AG20443 (cell line): ENCODE measurements at places on chromosomes 3 and 15.
A peak's percentile ranks its signal among the peaks of the same experiment; 100 is the strongest.

GRCh38 chr15:52745326-52746161 lies 44.6 kb downstream of the ONECUT1 start:
- DNase-seq = no peak

- DNase-seq = no peak
Measured at GRCh38 chr3:61714225-61714624, 152.9 kb downstream of the PTPRG start.

DNA sequence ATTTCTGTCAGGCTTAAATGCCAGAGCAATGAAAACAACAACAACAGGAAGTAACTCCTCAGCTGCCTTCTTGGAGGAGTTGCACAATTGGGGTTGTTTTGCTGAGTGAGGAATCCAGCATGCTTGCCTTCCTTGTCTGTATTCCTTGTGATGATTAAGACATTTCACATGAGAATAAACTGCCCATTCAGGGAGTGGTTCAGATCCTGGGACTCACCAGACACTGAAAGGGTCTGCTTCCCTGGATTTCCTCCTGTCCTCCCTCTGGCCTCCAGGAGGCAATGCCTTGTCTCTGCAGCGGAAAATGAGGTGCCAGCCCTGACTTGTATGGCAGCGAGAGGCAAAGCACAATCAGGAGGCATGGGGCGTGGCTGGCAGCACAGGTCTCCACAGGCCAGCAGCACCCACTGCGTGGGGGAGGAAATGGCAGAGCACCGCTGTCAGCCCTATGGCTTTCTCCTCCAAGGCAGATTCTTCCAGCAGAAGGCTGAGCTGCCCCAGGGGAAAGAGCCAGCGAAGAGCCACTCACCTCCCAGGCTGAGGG lies 41.5 kb downstream of the RBP2 start:
- DNase-seq = peak; percentile 67

- no peak for DNase-seq
Measured at GRCh38 chr3:15042936-15043335, 22.2 kb downstream of the MRPS25 start.

DNA sequence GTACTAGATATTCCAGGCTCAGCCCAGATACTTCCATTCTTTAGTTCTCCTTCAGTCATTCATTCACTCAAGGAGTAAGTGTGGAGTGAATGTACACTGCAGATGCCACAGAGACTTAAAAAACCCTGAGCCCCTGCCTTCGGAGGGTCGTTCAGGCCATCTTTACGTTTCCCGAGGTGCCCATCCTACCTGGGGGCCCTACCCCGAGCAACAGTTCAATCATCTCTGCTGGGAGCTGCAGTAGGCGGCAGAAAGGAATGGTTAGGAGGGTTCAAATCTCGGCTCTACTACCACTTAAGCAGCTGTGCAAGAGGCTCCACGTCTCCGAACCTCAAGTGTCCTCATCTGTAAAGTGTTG lies 613 bp downstream of the SEC13 start:
- DNase-seq = no peak

DNA sequence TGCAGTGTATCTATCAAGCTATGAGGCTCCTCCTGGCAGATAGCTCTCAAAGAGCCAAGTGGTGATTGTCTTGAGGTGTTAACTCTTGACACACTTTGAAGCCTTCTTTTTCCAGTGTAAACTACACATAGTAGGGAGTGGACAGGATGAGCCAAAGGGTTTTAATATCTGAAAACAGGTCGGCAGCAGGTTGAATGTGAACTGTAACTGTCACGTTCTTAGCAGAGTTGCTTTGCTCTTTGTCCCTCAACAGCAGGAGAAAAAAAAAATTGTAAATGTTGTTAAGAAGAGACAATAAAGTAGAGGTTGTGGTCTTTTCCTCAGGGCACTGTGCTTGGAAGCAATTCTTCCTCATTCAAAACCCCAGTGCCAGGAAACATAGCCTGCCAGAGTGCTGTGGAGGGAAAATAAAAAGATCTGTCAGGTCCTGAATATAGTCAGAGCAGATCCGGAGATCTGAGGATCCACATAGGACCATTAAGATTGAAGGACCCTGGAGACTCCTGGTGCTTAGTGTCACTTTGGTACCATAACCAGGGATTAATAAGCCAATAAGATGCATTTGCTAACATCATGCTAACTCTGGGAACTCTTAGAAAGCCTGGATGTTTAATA lies 229.7 kb downstream of the NAALADL2 start:
- DNase-seq = no peak

- DNase-seq = no peak
Measured at GRCh38 chr15:93887151-93887550, 344.2 kb upstream of the MCTP2 start.

DNA sequence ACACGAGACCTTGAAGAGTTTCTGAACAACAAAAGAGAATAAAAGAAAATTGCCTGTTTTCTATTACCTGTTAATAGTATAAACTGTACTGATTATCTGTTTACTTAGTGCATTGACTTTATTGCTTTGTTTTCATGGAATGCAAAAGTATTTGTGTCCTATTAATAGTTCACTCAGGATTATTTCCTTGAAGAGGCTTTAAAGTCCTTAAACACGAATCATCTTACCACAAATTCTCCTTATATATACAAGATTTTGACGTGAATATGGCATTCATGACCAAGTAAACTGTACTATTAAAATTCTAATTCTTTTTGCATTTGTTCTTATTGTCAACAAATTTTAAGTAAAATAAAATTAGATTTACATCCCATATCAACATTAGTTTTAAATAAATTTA lies 513.0 kb downstream of the NTRK3 start:
- peak; percentile 20 for DNase-seq

DNA sequence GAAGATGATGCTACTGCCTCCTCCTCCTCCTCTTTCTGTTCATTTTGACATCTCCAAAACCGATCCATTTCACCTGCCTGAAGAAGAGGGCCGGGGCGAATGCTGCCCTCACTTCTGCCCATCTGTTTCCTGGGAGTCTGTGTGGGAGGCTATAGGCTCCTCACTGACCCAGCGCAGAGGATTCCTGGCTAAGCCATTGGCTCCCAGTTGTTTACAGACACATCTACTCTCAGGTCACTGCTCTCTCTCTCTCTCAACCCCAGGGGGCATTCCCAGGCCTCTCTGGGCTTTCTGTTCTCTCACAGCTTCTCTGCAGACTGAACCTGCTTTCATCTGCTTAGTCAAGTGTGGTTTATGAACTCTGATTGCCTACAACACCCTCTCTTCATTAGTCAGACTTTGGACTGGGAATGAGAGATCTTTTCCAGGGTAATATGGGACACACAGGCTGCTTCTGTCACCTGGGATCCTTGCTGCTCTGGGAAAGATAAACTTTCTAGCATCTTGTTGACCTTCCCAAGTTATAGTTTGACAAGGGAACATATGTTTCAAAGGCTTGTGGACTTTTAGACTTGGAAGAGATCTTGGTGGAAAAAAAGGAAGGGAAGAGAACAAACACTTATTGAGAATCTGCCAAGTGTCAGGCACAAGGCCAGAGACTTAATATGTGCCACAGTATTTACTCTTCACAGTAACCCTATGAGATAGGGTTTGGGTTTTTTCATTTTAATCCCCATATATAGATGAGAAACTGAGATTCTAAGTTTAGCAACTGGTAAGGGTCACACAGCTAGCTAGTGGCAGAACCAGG lies 30.2 kb upstream of the USP3 start:
- DNase-seq = peak; percentile 34

- DNase-seq = no peak
Measured at GRCh38 chr3:85725809-85726208, 767.0 kb downstream of the CADM2 start.

GRCh38 chr3:142976621-142977398 lies 13.3 kb upstream of the PAQR9 start:
- peak; percentile 93 for DNase-seq

DNA sequence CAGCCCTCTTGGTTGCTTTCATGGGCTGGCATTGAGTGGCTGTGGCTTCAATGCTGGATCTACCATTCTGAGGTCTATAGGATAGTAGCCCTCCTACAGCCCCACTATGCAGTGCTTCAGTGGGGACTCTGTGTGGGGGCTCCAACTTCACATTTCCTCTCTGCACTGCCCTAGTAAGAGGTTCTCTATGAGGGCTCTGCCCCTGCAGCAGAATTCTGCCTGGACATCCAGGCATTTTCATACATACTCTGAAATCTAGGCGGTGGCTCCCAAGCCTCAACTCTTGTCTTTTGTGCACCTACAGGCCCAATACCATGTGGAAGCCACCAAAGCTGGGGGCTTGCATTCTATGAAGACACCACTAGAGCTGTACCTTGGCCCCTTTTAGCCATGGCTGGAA lies 195.8 kb downstream of the IGSF11 start:
- no peak for DNase-seq

GRCh38 chr3:196524527-196524926 lies 9.4 kb upstream of the SMCO1 start:
- DNase-seq = no peak

- DNase-seq = no peak
Measured at GRCh38 chr3:123687286-123687685, 102.4 kb upstream of the HACD2 start.

GRCh38 chr15:68735610-68736009 lies 85.1 kb downstream of the ANP32A start:
- DNase-seq = no peak
